Articular chondrocyte of knee joint (primary cell): ENCODE measurements at places on chromosomes 6 and 20. TPM values are rescaled to one million over a fixed set of nuclear protein-coding genes. Genes with fewer than 3 reads are reported as not detected.

MOG gene
- total RNA-seq, result under 0.01 TPM in 1 of 2 replicates, not detected in the other

MARCKS gene
- total RNA-seq, result 158 and 169 TPM in 2 replicates

RSPO3 gene
- 17.8 and 19.3 TPM in 2 replicates for total RNA-seq

RBM24 gene
- total RNA-seq, result 0.39 and 1.3 TPM in 2 replicates

RGS17 gene
- total RNA-seq, result 0.65 and 1.1 TPM in 2 replicates

MEI4 gene
- total RNA-seq, result under 0.01 TPM in 2 replicates

IL17A gene
- not detected in 2 replicates for total RNA-seq

TMEM217 gene
- 2.6 and 3.3 TPM in 2 replicates for total RNA-seq

SIRPB1 gene
- total RNA-seq, result not detected in 2 replicates

HRH3 gene
- total RNA-seq, result not detected in 2 replicates

CCDC170 gene
- total RNA-seq, result 2.7 and 2.8 TPM in 2 replicates

OR12D3 gene
- not detected in 2 replicates for total RNA-seq

WFDC8 gene
- not detected in 2 replicates for total RNA-seq

GNAS-AS1 gene
- total RNA-seq, result 0.32 and 0.39 TPM in 2 replicates

GSTA2 gene
- not detected in 2 replicates for total RNA-seq

BMP7 gene
- not detected in 2 replicates for total RNA-seq

SLC16A10 gene
- total RNA-seq, result 0.22 and 1.4 TPM in 2 replicates

BMP6 gene
- total RNA-seq, result 4.2 and 12.4 TPM in 2 replicates

LAMA5 gene
- total RNA-seq, result 4.4 and 4.8 TPM in 2 replicates

VGLL2 gene
- total RNA-seq, result not detected in 2 replicates
